A549 (cell line): ENCODE measurements at places on chromosomes 1 and 21.

DNA sequence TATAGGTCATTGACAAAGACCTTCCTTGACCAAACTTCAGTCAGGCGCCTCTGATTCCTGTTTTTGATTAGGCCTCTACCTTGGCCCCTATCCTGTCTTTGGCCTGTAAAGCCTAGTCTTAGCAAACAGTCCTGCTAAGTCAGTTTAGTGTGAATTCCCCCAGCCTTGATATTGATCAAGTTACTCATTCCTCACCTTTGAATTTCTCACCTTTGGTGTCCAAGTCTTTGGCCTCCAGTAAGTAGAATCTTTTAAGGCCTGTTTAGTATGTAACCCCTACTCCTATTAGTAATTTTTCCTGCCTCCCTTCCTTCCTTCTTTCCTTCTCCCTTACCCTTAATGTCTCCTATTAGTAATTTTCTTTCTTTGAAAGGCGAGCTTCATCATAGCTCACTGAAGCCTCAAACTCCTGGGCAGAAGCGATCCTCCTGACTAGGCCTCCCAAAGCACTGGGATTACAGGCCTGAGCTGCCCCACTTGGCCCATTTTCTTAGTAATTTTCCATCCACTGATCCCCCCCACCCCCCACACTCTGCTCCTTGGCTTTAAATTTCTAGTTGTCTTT lies 13.0 kb upstream of the ZNF692 start:
- DNase-seq = no peak

GRCh38 chr1:233549917-233550316 lies 64.0 kb upstream of the KCNK1 start:
- DNase-seq = no peak

GRCh38 chr1:19436716-19437476 lies 48.4 kb downstream of the CAPZB start:
- no peak for DNase-seq

DNA sequence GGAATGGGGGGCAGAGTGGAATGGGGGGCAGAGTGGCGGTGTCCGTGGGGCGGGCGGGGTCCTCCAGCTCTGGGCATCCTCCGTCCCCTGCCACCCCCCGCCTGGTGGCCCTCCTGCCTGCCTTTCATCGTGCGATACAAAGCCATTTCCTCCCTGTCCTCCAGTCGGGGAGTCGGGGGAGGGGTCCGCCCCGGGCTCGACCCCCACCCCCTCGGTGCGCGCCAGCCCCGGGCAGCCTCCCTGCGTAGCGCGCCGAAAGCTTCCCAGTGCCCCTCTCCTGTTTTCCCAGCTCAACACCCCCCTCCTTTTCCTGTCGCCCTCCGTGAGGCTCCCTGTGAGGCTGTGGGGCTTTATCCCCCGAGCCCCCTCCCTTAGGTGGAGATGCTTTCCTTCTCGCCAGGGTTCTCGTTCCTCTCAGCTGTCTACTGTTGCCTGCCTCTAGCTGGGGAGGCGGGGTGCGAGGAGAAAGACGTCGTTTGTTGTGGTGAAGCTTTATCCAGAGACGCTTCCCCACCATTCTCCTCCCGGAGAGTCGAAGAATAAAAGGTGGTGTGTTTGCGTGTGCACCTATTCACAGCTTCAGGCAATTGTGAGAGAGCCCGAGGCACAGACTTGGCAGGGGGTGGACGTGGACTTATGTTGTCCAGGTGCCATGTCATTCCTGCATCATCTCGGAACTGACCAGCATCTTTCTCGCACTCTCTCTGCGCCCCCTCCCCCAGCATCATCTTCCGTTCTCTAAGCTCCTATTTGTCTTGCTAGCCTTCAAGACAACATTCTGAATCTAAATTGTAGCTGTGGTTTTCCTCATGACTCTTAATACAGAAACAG lies 848 bp downstream of the DNM3 start:
- no peak for DNase-seq

- no peak for DNase-seq
Observed at GRCh38 chr1:20298626-20299025, 8.0 kb downstream of the VWA5B1 start.

DNA sequence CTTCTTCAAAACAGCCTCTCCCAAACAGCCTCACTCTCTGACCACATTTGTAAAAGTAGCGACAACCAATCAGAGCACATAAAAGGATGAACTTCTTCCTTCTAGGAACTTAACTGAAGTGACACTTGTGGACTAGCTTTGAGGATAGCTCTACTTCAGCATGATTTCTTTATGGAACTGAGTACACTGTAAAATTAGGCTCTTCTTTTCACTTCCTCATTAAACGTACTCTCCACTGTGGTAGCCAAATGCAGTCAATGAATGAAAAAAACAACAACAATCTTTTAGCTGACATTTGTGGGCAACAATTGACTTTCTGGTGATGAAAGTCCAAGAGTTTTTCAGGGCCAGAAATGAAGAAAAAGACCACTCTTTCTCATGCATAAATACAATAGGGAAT lies 9.6 kb downstream of the LRRC53 start:
- DNase-seq = no peak

- DNase-seq = no peak
Observed at GRCh38 chr1:51218570-51218969, 17.5 kb upstream of the RNF11 start.

GRCh38 chr1:48677306-48678287 lies 99.1 kb downstream of the BEND5 start:
- peak; percentile 24 for DNase-seq

- no peak for DNase-seq
Observed at GRCh38 chr1:28640766-28641165, 2.1 kb downstream of the TAF12 start.

DNA sequence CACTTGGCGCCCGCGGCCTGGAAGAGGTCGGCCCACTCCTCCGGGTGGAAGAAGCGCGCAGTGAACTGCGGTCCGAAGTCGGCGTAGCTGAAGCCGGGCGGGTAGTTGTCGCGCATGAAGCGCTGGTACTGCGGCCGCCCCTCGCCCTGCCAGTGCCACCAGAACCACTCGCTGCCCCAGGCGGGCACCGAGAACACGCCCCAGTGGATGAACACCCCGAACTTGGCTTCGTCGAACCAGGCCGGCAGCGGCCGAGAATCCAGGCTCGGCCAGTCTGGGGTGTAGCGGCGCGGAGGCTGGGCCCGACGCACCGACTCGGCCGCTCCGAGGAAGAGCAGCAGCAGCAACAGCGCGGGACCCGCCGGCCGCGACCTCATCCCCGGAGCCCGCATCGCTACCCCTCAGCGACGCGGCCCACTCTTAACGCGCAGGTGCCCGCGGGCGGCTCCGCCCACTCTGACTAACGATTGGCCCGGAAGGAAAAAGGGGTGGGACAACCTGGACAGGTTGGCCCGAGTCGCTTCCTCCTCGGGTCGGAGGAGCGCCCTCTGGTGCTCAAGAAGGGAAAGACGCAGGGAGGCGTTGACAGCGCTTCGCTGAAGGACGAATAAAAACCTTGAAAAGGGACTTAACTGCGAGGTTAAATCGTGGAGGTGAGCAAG lies at the start of gene FUCA1:
Gene FUCA1, minus strand, starts transcription at position 396 of the 662 bp plus-strand sequence. Its CDS starts 4 bp downstream, at position 392.
- peak; percentile 86 for DNase-seq

DNA sequence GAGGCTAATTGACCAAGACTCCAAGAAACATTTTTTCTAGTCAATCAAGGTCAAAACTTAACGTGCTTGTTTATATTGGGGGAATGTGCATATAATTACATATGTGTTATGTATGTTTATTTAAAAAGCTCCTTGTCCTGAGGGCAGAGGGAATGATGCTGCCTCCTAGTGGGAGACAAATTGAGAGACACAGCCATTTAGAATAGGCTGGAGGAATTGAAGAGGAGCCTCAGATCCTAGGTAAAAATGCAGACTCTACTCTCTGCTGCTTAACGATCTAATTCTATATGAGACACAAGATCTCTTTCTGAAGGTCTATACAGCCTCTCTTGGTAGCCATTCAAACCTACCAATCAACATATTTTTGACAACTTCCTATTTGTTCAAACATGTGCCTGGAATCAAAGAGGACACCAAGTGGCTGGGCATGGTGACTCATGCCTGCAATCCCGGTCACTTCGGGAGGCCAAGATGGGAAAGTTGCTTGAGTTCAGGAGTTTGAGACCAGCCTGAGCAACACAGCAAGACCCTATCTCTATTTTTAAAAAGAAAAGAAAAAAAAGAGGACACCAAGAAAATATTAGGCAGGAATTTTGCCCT lies 136.6 kb upstream of the ZNF648 start:
- DNase-seq = no peak

- DNase-seq = no peak
Observed at GRCh38 chr1:34164771-34165391, at the start of gene CSMD2. Gene CSMD2, minus strand, starts transcription at chr1:34165230. Its CDS starts 133 bp downstream, at chr1:34165097.

DNA sequence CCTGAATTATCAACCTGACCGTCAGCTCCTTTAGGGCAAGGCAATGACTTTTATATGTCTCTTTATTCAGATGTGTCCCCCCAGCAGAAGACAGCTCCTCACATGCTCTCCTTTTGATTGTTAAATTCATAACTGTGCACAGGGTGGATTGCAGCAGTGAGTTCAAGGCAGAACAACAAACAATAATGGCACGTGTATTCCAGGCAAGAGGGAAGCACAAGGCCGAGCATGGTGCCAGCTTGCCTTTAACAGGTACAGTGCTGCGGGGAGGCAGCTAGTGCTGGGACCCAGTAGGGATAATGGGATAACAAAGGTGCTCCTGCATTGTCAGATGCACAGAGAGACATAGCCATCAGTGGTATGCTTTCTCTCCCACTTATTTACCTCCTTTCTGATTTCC lies 248.4 kb downstream of the RHOU start:
- DNase-seq = no peak

GRCh38 chr1:180360333-180361075 lies 130.4 kb downstream of the LHX4 start:
- DNase-seq = no peak

GRCh38 chr1:168786476-168787330 lies 57.7 kb upstream of the DPT start:
- no peak for DNase-seq

DNA sequence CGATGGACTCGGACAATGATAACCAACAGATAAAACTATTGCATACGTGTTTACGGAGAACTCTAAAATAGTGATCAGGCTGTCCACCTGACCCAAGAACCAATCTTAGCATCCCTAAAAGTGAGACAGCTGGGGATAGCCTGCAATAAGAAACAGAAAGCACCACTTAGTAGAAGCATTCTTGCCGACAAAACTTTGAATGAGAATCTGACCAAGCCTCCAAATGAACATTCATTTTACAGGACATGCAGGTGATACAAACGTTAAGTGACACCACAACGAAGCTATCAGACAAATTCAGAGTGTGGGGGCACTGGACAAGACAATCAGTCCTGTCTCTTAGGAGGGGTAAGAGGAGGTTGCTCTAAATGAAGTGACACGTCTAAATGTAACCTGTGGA lies 1.2 kb downstream of the PSMG1 start:
- DNase-seq = no peak

DNA sequence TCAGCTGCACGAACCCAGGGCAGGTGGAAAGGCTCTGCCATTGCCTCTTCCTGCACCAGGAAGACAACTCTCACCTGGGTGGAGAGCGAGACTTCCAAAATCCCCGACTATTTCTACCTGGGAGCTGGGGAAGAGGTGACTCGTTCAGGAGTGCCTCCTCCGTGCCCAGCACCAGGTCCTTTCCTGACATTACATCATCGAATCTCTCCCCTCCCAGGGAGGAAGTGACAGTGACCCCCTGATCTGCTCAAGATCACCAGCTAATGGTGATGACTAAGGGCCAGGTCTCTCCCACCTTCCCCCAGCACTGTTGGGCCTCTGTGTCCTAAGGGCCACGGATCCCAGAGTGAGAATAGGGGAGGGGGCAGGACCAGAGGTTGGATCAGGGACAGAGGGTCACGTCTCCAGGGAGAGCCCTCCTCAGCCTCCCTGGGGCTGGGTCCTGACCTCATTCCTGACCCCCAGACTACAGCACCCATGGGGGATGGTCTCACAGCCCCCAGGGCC lies 6.8 kb downstream of the MEGF6 start:
- DNase-seq = no peak

GRCh38 chr1:42146626-42147320 lies 6.4 kb upstream of the GUCA2B start:
- peak; percentile 71 for DNase-seq

GRCh38 chr1:179798864-179799516 lies 55.9 kb downstream of the FAM163A start:
- no peak for DNase-seq

DNA sequence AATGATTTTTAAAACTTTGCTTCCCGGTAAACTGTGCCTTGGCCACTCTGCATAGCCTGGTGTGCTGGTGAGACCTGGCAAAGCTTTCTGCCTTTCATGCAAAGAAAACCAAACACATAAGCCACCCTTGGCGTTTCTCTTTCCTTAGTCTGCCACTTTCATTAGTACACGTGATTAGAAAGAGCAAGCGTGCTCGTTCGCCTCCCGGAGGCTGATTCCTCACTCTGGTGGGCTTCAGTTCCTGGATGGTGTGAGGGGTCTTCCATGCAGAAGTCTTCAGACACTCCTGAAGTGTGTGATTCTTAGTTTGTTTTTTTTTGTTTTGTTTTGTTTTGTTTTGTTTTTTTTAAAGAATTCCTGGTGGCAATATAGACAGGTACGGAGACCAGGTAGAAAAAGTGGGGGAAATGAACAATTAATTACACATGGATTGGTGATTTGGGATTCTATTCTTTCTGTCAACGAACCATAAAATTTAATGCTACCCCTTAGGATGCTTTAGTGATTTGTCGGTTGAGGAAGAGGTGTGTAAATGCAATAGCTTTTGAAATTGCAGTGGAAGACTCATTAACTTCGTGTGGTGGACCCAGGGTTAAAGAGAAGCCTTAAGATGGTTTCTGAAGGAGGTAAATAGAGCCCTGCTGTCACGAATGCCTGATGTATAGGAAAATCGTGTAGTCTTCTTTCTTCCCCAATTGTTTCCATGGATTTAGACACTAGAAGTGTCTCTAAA lies 2.1 kb downstream of the GALNT2 start:
- DNase-seq = no peak

DNA sequence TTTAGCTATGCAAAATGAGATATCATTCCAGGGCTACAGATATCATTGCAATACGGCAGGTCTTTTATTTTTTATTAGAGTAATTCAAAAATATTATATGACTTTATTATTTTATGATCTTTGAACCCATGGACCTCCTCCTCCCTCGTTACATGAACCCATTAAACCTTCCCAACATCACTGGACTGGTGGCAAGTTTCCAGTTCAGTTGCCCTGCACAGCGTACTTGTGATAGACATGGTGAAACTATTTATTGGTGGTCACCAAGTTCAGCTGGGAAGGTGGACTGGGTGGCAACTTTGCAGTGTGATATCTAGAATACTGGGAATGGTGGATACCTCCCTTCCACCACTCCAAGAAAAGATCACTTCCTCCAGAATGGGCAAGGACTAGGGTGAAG lies 52.5 kb downstream of the SLC30A10 start:
- DNase-seq = no peak
